ENCODE measurements at places on chromosomes 7 and 10.

DNA sequence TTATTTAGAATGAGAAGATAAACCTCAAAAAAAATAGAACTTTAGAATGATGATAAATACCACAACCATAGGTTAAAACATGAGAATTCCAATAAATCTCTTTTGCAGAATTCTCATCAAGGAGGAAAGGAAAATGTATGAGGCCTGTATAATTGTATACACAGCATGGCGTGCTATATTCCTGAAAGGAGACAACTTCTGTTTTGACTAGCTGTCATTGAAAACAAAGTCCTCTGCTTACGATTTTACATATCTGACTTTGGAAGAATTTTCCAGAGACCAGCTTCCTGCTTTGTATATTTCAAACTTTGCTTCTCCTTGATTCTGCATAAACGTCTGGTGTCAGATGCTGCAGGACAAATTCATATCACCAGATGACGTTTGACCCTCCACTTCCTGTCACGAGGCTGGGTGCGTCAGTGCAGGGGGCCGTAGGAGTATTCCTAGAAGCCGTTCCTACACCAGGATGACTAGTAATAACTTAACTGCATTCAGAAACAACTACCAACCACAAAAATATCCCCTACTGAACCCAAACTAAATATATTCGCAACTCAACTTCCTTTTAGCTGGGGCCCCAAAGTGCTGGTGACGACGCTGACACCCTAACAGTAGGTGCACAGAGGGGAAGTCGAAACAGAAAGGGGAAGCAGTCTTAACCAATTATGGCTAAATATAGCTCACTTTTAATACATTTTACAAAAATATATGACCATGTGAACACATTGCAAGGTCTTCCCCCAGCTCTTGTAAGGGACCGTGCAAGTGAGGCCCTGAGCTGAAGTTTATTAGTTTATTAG is 178.6 kb upstream of the INHBA start:
- peak; percentile 73 for DNase-seq

GRCh38 chr7:105014693-105015389 is 836 bp downstream of the KMT2E start:
- peak; percentile 70 for DNase-seq

DNA sequence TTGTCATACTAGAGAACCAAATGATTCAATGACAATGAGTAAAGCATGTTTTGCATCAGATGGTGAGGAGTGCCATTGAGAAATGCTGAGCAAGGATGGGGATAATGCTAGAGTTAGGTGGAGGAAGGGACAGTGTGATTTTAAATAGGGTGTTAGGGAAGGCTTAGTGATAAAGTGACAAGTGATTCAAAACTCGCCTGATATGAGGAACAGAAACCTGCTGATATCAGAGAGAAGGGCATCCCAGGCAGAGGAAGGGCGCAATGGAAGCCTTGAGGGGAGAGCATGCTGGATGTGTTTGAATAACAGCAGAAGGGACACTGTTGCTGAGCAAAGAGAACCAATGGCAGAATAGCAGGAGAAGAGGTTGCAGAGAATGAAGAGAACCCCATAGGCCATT is 196.2 kb downstream of the NRG3 start:
- DNase-seq = no peak

- no peak for DNase-seq
Measured at GRCh38 chr7:27873981-27874957, 134.3 kb downstream of the TAX1BP1 start.

DNA sequence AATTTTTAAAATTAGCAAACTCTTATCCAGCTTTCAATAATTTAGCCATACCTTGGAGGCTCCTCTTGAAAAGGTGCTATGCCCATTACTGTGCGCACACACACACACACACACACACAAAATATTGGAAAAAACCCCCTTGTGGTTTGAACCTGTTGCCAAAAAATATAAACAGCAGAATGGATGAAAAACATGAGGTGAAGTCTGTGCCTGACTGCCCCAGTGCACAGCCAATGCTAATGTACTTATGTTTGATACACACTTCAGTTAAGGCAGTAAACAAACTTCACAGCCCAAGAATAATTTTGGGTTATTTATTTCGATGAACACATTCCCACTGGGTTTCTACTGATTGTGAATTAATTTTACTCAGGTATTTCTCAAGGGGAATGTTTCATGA is 113.2 kb upstream of the SEM1 start:
- DNase-seq = no peak

GRCh38 chr7:135236727-135237126 is 3.1 kb downstream of the STRA8 start:
- no peak for DNase-seq

- DNase-seq = no peak
Measured at GRCh38 chr10:103452506-103453230, 498 bp upstream of the CALHM2 start.

DNA sequence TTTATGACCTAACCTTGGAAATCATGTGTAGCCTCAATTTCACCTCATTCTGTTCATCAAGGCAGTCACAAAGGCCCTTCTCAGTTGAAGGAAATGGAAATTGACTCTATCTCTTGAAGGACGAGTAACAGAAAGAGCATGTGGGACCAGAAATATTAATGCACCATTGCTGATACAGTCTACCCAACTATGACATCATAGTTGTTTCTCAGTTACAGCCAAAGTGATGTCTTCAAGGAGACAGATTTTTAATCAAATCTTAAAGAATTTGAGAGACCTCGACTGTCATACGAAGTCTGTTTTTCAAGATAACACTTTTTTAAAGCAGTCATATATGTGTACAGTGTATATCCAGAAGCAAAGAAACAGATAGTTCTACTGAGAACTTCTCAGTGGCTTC is 335.7 kb upstream of the PHF14 start:
- no peak for DNase-seq

DNA sequence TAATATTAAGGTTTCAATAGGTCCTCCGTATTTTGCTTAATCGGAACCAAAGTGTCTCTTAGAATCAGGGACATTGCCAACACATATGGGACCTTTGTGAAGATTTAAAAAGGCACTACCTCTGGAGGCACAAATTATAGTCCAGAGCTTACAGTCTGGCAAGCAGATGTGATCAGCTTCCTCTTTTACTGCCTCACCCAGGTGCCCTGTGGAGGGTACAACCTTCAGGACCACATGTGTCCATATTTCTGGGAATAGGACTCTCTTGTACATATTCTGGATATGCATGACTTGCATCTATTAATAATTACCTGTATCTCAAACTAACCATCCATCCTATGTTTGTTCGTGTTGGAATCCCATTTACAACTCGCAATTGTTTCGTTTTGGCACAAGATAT is 60.0 kb downstream of the HGF start:
- no peak for DNase-seq

DNA sequence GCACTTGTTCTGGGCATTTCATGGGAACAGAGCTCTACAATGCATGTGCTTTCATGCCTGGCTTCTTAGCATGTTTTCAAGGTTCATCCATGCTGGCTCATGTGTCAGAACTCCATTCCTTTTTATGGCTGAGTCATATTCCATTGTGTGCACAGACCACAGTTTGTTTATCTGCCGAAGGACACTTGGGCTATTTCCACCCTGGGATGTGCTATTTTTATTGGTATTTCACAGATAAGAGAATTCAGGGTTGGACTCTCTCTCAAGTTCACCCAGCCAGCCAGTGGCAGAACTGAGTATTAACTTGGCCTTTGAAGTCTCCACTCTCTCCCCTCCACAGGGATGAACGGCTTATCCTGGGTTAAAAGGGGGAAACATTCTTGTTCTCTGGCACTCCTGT is 190.7 kb upstream of the GPR26 start:
- no peak for DNase-seq

DNA sequence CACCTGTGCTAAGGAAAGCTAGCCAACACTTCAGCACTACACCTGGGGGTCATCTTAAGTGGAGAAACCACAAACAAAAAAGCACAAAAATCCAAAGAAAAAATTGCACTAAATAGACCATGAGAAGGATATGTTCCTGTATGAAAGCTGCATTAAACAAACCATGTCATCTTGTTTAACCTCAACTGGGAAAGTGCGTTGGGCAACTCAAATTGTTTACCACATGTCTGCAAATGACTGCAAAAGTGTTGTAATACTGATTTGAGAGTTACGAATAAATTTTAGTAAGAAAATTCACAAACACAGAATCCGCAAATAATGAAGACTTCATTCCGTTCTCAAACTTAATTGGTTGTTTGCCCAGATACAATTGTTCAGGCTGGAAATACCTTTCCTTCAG is 111.9 kb upstream of the EGFR start:
- DNase-seq = no peak

DNA sequence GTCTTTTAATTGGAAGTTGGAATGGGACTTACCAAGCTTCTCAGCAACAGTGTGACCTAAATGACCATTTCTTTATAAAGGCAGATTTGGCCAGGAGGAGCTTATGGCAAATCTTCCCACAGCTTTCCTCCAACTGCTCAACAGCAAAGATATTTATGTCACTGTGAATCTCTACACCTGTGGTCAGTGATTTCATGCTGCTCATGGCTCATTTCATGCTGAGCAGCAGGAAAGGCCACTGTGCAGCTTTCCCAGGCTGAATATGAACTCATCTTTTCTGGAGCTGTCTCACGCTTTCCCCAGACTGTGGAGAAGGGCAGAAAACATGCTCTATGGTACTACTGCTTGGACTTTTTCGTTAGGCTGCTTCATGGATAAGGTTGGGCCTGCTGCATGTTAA is 29.8 kb downstream of the CALCR start:
- DNase-seq = no peak

DNA sequence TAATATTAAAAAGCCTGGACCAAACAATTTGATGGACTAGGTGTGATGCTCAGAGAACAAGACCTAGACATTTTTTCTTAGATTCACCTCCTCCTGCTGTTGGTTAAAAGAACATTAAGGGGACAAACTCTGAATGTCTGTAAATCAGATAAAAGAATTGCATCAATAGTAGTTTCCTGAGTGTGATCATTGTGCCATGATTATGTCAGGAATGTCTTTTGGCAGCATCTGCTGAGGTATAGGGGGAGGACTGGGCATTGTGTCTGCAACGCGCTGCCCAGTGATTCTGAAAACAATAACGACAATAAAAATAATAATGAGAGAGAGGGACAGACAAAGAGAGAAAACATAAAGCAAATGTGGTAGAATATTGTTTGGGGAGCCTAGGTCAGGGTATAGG is 6.9 kb downstream of the C7orf57 start:
- DNase-seq = no peak

DNA sequence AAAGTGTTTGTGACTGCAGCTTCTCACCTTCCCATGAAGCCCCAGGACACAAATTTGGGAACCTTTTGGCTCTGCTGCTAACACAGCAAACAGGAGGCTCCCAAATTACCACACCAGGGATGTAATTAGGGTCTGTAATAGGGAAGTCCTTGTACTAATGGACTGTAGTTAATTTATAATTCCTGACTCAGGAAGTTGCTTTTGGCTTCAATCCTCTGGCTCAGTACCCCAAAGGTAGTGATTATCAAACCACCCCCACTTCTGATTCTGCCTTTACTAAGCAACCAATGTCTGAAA is 3.8 kb upstream of the MALSU1 start:
- DNase-seq = no peak

- no peak for DNase-seq
Measured at GRCh38 chr10:88624840-88625239, 38.3 kb downstream of the LIPJ start.

DNA sequence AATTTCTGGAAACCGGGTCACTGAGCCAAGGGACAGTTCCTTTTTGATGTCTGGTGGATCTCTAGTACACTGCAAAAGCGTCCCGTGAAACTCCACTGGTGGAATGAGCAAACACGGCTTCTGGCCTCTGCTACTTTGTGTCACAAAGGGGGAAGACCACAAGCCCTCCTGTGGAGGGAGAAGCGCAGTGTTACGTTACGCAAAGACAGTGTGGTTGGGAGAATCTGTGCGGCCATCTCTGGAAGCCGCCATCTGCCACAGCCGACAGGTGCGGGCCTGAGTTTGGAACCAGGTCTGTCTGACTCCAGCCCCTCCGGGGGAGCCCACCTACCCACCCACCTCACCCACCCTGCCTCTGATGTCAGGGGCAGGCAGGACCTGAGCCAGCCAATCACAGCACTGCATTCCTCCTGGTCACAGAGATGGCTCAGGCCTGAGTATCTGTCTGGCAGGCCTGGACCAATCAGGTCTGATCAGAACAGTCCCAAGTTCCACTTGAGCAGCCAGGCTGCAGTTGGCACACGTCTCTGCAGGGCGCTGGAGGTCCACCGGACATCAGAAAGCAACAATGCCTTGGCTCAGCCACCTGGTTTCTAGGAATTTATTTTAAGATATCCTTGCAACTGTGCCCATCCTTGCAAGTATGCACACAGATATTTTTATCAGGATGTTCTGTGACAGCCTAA is 3.0 kb upstream of the CYP2W1 start:
- DNase-seq = no peak

GRCh38 chr7:21568762-21569161 is 25.9 kb downstream of the DNAH11 start:
- DNase-seq = no peak

- no peak for DNase-seq
Measured at GRCh38 chr10:93703066-93703465, 674 bp upstream of the FRA10AC1 start.

GRCh38 chr10:51397695-51398094 is 301.7 kb downstream of the CSTF2T start:
- DNase-seq = no peak

- no peak for DNase-seq
Measured at GRCh38 chr10:31171402-31172083, 139.9 kb upstream of the ZNF438 start.

DNA sequence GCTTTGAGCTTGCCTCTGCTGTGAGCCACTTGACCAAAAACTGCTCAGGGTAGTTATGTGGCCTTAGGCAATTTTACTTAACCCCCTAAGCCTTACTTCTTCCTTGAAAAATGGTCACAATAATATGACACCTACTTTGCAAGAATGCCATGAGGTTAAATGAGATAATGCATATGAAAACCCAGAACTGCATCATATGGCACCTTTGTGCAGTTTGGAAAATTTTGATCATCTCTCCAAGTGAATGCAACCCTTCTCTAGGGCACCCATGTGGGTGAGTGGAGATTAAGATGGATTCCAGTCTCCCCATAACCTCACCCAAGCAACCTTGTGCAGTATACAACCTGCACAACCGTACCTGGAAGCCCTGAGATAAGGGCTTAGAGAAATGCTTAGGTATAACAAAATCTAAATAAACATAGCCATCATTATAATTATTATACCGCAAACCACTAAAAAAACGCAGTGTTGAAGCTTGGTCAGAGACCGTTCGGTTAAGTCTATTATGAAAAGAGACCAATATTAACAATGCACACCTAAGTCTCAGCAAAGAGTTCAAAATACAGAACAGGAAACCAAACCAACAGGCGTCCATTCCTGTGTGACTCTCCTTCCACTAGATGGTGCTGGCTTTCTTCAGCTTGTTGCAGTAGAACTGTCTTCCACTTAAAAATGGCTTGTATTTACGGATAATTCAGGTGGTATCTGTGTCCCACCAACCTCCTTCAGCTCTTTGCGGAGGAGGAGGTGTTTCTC is 21.0 kb upstream of the ASB15 start:
- DNase-seq = no peak

DNA sequence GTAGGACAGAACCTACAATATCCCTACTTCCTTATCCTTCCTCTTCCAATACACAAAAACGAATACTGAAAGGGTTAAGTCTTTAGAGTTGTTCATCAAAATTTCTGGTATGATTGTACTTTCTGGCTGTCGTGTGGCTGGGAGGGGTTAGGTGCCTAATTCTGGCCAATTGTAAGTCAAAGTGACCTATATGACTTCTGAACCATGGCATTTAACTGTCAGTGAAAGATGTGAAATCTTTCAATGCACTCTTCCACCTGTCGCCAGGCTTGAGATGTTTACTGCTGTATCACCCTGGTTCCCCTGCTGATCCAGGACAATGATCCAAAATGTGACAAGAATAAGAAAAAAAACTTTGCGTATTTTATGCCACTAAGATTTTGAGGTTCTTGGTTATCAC is 20.8 kb downstream of the EPC1 start:
- no peak for DNase-seq
